Hepatocyte (in vitro differentiated cells): ENCODE measurements at places on chromosomes 11 and 22. TPM values are rescaled to one million over a fixed set of nuclear protein-coding genes. Genes with fewer than 3 reads are reported as not detected.

The BCO2 gene
- polyA plus RNA-seq, result 39.1 and 64.5 TPM in 2 replicates

The CCDC87 gene
- 0.22 TPM in 1 of 2 replicates, not detected in the other for polyA plus RNA-seq

The OR56B4 gene
- not detected in 2 replicates for polyA plus RNA-seq

The PATE4 gene
- 0.35 TPM in 1 of 2 replicates, not detected in the other for polyA plus RNA-seq

The TPBGL gene
- polyA plus RNA-seq, result 0.12 and 0.64 TPM in 2 replicates

GRCh38 chr11:11937957-11938356 is 70.5 kb downstream of the DKK3 start:
- DNase-seq, result no peak

GRCh38 chr22:17269224-17269606 is 50.0 kb upstream of the ADA2 start:
- no peak for DNase-seq

DNA sequence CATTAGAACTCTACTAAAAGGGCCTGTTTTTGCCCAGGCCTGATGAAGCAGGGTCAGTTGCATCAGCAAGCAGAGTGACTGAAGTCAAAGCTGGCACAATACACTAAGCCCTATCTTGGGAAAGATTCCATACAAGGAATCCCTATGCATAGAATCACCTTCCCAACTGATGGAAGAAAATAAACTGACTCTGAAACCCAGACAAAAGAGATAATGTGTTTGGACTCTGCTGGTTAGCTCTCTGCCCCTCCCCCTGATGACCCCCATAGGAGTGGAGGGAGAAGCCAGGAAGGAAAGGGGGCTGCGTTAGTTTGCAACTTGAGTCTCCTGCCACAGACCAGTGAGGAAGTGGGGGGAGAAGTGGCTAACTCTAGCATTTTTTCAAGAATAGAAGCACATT is 32.9 kb downstream of the GALNT18 start:
- DNase-seq, result no peak

- DNase-seq, result no peak
Measured at GRCh38 chr11:64536396-64536941, 54.6 kb upstream of the SLC22A12 start.

DNA sequence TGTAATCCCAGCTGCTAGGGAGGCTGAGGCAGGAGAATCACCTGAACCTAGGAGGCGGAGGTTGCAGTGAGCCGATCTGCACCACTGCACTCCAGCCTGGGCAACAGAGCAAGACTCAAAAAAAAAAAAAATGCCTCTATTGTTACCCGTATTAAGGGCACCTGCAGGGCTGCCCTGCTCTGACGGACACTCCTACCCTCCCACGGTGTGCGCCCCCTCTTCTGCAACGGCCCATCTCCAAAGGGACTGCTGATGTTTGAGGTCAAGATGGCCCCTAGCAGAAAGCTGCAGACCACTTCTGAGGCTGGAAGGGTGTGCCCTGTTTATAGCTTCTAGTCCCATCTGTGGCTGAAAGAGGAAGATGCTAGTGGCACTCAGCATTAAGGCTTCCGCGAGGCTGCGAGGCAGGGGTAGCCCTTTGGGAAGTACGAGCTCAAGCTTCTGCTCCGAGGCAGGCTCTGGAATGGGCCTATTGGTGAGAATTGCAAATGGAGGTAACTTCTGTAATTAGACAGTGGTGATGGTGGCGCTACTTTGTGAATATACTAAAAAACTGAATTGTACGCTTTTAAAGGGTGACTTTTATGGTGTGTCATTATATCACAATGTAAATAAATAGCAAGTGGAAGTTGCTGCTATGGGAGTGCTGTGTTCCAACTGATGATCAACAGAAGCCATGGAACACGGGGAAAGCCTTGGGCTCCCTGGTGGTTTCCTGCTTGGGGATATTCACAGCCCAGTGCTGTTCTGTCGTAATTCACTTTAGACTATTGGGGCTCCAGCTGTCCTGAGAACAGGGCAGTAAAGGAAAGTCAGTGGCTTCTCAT is 24.3 kb downstream of the ARFGAP2 start:
- DNase-seq, result no peak

DNA sequence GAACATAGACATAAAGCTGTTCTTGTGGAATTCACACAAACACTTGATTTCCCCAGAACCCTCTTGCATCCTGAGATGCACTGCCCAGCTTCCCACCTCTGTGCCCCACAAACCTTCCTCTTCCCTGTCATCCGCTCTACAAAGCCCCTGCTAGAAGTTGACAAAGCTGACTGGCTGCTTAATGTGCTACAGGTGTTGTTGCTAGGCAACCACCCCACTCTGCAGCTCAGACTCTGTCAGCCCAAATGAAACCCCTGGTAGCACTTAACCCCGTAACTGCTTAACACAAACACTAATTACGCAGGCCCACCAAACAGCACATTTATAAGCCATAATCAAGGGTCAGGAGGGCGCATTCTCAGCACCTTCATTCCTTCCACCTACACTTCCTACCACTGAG is 172.0 kb upstream of the CADM1 start:
- no peak for DNase-seq

GRCh38 chr11:70158201-70158600 is 44.9 kb upstream of the FADD start:
- peak; percentile 48 for DNase-seq

DNA sequence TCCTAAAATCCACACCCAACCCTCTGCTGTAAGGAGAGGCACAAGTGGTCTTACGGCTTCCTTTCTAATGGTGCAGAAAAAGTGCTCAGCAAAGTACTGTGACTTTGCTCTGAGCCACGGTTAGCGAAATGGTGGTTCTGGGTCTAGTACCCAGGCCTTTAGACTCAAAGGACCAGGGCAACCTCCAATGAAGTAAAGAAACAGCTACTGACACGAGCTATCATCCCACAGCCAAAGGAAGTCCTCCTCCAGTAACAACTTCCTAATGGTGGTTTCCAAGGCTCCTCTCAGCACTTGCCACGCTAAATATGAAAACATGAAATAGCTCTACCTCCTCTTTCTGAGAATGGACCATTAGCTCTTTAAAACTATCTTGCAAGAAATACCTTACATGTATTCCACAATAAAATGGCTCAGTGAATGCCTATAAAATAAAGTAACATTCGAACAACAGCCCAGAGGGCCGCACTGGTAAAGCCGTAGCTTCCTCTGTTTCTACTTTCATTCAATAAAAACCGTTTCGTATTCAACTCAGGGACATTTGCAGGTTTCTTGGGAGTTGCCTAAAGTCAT is 122.4 kb downstream of the ETS1 start:
- no peak for DNase-seq

GRCh38 chr11:128323381-128323780 is 264.0 kb downstream of the ETS1 start:
- peak; percentile 46 for DNase-seq

GRCh38 chr11:69934861-69935494 is 115.8 kb upstream of the FGF3 start:
- no peak for DNase-seq

DNA sequence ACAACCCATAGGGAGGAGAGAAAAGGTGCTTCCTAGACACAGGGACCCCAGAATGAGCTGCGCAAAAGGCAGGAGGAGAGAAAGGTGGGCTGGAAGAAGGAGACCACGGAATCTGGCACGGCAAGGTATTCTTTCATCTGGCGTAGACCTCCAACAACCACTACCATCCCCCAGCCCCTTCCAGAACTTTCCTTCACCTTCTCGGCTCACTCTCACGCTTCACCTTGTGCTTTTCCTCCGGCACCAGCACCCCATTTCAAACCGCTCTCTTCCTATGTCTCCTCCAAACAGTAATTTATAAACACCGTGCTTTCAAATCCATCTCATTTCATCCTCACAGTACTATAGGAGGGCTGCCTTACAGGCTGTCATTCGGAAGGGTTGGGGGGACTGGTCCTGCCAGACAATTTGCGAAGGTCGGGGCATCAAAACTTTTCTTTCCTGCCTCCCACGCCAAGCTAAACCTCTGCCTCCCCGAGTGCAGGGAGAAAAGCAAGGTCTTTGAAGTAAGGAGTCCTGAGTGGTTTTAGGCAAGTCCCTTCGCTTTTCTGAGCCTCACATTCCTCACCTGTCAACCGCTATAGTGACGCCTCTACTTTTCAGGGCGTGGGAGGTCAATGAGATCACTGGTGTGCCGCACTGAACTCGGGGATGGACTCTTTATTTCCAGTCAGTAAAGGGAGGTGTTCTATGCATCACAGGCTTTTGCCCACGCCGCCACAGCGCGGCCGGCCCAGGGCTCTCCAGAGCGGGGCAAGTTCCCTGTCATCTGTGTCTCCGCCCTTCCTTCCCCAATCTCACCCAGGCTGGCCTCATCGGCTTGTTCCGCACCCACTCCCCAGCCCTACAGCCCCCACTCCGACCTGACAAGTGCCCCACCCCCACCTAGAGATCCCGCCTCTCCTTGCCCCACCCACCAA is 800 bp downstream of the KCTD21 start:
- no peak for DNase-seq

- no peak for DNase-seq
Measured at GRCh38 chr11:45726493-45727054, 61.2 kb upstream of the CHST1 start.

GRCh38 chr11:428295-428694 is 13.5 kb upstream of the SIGIRR start:
- no peak for DNase-seq

DNA sequence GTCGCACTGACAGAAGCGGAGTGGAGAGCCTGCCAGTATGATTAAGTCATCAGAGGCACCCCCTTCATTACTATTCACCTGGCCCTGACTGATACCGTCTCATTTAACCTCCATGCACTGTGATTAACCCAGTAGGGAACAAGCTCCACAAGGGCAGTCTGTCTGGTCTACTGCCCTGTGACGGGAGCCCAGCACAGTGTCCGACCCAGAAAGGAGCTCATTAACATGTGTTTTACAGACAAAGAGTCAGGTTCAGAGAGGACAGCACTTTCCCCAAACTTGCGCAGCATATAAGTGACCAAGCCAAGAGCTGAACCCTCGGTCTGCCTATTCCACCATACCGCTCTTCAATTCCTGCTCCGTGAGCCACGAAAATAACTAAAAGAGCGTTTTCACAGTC is 129.5 kb downstream of the RRAS2 start:
- DNase-seq, result no peak
